Activated CD4-positive, alpha-beta memory T cell treated with anti-CD3 and anti-CD28 coated beads, Interleukin-2, amount 10 ng/mL, durations not matched to agents 7 days and 5 days (primary cell): ENCODE measurements at places on chromosomes 2 and 18. TPM values are rescaled to one million over a fixed set of nuclear protein-coding genes. Genes with fewer than 3 reads are reported as not detected.
A peak's percentile ranks its signal among the peaks of the same experiment; 100 is the strongest.

DNA sequence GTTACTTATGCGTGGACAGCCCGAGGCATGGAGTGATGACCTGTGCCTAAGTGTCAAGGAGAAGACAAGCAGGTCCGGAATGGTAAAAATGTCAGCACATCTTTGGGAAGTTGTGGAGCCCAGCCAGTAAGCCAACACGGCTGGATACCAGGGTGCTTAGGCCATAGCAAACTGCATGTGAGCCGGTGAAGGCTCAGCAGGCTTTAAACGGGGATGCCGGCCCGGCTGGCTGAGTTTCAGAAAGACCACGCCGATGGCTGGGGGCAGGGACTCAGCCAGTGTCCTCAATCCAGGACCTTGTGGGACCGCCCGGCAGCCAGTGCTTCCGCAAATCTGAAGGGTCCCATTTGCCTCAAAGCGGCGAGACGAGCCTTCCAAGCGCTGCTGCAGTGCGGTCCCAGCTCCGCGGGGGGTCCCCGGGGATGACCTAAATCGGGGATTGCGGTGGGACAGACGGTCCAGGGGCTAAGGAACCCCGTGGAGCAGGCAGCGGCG is 946 bp upstream of the AGAP1 start:
- no peak for DNase-seq

DNA sequence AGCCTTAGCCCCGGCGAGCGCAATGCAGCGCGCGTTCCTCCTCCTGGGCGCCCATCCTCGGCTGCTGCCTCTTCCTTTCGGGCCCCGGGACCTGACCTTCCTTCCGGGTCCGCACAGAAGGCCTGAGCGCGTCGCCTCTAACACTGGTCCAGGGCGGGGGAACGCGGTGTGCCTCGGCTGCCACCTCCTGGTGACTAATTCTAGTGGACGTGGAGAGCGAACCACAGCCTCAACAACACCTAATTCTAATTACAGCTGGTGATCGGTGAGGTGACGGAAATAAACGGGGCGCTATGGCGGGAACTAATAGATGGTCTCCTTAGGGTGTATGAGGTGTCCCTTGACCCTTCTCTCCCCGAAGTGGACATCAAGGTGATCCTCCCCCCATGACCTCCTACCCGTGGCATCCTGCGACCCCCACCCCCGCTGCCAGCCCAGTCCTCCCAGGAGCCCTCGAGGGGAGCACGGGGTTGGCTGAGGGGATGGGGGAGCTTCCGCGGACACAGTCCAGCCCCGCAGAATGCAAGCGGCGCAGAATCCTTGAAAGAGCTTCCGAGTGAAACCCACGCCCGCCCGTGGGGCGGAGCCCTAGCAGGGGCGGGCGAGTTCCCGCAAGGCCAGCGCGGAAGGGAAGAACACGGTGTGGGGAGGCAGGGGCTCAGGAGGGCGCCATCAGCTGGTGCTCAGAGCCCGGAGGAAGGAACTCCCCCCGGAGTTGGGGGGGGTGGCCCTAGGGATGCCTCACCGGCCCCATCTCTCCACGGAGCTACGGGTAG is 12.8 kb upstream of the HMSD start:
- peak; percentile 76 for DNase-seq

DNA sequence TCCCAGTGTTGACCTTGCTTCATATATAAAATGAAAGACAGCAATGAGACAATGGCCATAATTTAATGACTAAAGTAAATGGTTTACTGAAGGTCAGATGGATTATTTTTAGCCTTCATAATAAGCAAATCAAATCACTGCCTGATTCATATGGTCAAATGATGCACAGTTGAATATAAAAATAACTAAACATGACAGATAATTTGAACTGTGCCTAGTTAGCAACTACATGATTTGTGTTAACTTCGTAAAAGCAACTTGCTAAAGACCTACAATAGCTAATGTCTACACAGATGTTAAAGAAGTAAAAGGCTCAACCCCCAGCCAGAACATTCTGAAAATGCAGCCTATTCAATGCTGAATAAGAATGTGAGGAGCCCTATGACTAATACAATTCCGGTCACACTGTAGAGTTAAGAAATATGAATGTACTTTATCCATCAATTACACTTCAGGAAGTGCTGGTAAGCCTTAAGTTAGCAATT is 590.8 kb upstream of the CDH2 start:
- DNase-seq, result no peak

GRCh38 chr2:197372592-197372991 is 62.0 kb upstream of the ANKRD44 start:
- no peak for DNase-seq

POMC gene
- 3.0 TPM for total RNA-seq

FIGLA gene
- not detected for total RNA-seq

DPYSL5 gene
- total RNA-seq, result not detected

PRADC1 gene
- total RNA-seq, result 10.7 TPM

ACMSD gene
- total RNA-seq, result not detected

AKAIN1 gene
- total RNA-seq, result not detected
